ENCODE measurements at places on chromosomes 7 and 10. TPM values are rescaled to one million over a fixed set of nuclear protein-coding genes. Genes with fewer than 3 reads are reported as not detected.
A peak's percentile ranks its signal among the peaks of the same experiment; 100 is the strongest.

DNA sequence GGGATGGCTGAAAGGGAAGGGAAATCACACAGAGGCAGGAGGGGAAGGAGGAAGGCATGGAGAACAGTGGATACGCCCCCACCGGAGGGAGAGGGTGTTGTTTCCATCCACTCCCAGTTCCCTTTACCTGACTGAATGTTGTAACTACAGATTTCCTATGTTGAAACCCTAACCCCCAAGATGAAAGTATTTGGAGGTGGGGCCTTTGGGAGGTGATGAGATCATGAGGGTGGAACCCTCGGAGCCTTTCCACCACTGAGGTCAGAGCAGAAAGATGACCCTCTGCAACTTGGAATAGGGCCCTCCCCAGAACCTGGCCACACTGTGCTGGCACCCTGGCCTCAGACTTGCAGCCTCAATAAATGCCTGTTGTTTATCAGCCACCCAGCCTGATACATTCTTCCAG, 48.6 kb upstream of the CNPY1 start:
- H3K4me3 ChIP-seq, result no peak overlapping the region
- no peaks in the 10 kb centered on the region for H3K36me3 ChIP-seq
- no peaks in the 10 kb centered on the region for H3K27me3 ChIP-seq
- no peaks in the 10 kb centered on the region for H3K4me1 ChIP-seq
- DNase-seq, result peak; percentile 21

Gene SFTPD
- 0.31 TPM for polyA plus RNA-seq

GRCh38 chr7:26199301-26200037, 1.1 kb downstream of the HNRNPA2B1 start:
- DNase-seq, result peak; percentile 91
- peak overlapping the region; percentile 100 for H3K27ac ChIP-seq
- H3K36me3 ChIP-seq, result peaks cover 32% of the 10 kb centered on the region
- no peaks in the 10 kb centered on the region for H3K27me3 ChIP-seq
- peak overlapping the region; percentile 96 for H3K4me3 ChIP-seq

- H3K27ac ChIP-seq, result no peak overlapping the region
- H3K36me3 ChIP-seq, result no peaks in the 10 kb centered on the region
- no peak for DNase-seq
- H3K27me3 ChIP-seq, result no peaks in the 10 kb centered on the region
- H3K4me1 ChIP-seq, result no peaks in the 10 kb centered on the region
- H3K4me3 ChIP-seq, result no peak overlapping the region
Observed at GRCh38 chr7:111268941-111269340, 178.0 kb downstream of the LRRN3 start.

Gene CYP26C1
- not detected for polyA plus RNA-seq
